GM04503 (cell line): ENCODE measurements at places on chromosomes 5 and 9.
A peak's percentile ranks its signal among the peaks of the same experiment; 100 is the strongest.

DNA sequence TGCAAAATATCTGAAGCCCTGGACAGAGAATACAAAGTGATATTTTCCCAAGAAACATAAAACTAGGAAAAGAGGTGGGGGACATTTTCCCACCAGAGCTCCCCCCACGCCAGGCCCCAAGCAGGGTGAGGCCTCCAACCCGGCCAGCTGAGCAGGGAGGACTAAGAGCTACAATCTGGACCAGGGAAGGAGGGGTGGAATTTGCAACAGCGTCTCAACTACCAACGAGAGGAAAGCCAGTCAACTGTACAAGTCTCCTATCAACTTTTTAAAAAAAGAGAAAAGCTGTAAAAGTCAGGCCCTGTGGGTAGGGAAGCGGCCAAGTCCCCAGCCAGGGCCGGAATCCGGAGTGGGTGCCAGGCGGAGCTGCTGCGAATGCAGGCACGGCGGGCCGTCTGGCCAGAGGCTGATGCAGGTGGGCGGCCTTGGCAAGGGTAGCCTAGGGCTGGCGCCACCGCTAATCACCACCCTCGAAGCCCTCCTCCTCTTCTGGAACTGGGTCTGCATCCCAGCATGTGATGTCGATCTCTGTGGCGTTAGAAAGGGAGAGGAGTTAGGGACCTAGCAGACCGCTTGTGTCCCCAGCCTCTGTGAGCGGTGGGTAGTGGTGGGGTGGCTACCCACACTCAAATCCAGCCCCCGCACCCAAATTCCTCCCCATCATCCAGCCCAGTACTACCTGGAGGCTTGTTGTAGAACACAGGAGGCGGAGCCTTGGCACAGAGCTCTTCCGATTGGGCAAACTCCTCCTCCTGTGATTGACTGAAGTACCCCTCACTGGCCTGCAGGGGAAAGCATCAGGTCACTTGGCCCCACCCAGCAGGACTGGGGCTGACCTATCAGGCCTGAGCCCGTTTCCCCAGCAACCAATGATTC lies 10.6 kb downstream of the PRR7 start:
- DNase-seq = peak; percentile 87

GRCh38 chr9:6121707-6122106 lies 93.9 kb upstream of the IL33 start:
- DNase-seq = no peak

DNA sequence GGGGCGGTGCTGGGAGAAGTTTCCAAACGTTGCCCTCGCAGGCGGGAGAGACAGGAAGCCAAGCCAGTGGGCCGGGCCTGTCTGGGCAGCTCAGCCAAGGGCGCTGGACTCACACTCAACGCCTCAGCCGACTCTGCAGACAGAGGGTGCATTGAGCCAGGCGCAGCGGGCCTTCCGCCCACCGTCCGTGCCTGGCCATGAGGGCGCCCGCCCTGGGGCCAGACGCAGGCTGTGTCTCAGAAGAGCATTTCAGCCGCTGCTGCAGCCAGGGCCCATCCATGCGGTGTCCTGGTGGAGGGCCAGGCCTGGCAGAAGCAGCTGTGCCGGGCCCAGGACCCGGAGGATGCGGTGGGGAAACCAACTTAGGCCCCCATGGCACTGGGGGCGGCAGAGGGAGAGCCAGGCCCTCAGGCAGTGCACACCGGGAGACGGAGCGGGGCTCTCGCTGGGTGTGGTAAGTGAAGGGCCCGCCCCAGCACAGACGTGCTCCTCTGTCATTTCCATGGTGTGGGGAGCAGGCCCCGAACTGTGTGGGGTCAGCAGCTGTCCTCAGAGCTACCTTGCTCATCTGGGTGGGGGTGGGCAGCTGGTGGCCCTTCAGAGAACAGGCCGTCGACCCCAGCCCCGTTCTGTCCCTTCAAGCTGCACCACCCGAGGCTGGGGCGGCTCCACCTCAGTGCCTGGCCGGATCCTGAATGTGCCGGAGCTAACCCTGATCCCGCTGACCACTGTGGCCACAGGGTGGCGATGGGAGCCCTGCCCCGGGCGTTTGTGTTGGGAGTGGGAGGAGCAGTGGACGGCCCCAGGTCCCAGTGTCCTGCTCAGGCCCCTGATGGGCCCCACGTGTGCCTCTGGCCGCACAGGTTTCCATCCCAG lies 18.0 kb downstream of the DNLZ start:
- DNase-seq = no peak

DNA sequence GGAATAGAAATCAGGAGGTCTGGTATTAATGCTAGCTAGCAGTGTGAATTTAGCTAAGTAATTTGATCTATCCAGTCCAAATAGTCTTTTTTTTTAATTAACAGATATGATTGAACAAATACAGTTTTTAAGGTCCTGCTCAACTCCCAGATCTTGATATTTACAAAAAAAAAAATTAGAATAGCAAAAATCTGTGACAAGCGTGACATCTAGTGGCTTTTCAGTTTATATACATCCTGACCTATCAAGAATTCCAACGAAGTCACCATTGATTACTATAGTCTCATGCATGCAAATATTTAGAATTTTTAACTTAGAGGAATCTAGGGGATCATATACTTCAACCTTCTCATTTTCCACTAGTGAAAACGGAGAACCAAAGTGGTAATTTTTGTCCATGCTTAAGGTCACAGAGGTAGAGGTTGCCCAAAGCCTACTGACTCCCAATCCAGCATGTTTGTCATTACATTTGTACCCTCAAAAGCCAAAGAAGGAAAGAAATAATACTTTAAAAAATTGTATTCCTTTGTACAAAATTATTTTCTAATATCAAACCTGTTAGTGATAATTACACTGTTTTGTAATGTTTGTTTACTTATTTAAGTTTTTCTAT lies 17.6 kb upstream of the TARS1 start:
- DNase-seq = no peak

GRCh38 chr9:133631111-133631510 lies 5.1 kb upstream of the DBH start:
- DNase-seq = no peak

DNA sequence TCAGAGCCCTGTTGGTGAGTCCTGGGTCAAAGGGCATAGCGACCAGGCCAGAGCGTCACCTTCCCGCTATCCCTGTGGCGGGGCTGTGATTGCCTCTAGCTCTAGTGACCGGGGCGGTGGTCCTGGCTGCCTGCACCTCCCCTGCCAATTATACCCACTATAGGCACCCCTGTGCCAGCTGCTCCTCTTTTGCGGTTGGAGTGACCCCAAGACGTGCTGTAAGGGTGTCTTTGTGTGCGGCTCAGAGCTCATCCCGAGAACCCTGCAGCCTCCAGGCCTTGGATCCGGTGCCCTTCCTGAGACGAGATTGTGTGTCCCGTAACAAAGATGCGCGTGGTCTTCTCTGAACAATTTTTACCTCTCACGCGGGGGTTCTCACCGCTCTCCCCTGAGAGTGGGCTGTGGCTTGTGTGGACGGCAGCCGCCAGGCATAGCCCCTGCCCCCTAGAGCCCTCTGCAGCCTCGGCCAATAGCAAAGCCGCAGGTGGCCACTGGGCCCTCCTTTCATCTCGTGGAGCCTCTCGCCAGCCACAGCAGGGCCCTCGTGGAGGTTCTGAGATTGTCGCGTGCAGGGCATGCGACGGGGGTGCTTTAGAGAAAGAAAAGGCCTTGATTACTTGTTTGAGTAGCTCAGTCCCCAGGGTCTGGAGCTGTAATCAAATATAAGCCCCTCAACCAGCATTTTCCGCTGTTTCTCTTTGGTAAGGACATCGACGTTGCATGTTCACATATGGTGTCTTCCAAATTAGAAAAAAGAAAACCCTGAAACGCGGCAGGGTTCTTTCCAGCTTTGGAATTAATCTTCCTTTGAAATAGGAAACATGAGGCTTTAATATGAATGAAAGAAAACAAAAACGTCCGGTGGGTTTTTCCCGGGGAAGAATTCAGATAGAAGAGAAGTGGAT lies 10.7 kb downstream of the NKD2 start:
- DNase-seq = no peak

- no peak for DNase-seq
These were observed 10.2 kb downstream of the LECT2 start for GRCh38 chr5:135944564-135944963.

GRCh38 chr9:4413856-4414255 lies 76.4 kb upstream of the SLC1A1 start:
- no peak for DNase-seq

DNA sequence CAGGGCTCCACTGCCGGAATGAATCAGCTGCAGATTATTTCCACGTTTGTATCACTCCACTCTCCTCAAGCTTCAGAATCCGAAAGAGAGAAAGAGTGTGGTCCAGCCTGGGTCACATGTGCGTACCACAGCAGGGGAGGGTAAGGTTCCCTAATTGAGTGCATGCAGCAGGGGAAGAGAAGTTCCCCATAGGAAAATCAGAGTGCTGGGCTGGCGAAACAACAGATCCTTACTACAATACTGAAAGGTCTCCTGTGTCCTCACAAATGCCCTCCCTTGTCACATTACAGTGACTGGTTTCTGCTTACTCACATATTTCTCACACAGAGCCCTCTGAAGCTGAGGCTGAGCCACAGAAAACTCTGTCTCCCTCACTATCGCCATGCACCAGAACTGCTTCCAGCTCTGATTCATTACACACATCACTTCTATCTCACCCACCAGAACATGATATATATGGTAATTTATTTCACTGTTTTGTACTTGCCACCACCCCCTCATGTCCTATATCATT lies 532.2 kb upstream of the TUSC1 start:
- no peak for DNase-seq

GRCh38 chr9:133634081-133634691 lies 2.0 kb upstream of the DBH start:
- no peak for DNase-seq

GRCh38 chr5:1118231-1118698 lies 6.4 kb upstream of the SLC12A7 start:
- no peak for DNase-seq

DNA sequence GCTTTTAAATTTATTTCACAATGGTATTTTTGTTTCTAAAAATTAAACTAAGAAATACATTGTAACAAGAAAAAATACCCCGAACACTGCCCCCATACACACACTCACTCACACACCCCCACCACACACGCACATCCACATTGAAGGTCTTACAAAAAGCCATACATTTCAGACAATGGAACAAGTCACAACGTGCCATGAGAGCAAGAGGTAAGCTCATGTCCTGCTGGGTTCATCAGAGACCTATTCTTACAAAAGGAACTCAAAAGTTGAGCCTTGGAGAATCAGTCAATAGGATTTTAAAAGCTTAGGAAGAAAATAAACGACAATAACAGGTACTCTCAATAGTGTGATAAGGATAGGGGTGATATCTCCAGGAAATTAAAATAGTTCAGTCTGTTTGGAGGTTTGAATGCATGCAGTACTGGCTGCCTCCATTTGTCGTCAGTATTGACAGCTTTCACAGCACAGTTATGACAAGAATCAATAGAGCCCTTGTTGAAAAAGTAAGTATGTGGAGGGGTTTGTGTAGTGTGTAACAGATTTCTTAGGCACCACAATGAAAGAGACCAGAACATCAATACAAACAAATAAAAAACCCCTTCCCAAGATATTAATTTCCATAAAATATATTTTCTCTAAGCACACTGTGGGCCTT lies 1826.2 kb upstream of the CDH6 start:
- no peak for DNase-seq

DNA sequence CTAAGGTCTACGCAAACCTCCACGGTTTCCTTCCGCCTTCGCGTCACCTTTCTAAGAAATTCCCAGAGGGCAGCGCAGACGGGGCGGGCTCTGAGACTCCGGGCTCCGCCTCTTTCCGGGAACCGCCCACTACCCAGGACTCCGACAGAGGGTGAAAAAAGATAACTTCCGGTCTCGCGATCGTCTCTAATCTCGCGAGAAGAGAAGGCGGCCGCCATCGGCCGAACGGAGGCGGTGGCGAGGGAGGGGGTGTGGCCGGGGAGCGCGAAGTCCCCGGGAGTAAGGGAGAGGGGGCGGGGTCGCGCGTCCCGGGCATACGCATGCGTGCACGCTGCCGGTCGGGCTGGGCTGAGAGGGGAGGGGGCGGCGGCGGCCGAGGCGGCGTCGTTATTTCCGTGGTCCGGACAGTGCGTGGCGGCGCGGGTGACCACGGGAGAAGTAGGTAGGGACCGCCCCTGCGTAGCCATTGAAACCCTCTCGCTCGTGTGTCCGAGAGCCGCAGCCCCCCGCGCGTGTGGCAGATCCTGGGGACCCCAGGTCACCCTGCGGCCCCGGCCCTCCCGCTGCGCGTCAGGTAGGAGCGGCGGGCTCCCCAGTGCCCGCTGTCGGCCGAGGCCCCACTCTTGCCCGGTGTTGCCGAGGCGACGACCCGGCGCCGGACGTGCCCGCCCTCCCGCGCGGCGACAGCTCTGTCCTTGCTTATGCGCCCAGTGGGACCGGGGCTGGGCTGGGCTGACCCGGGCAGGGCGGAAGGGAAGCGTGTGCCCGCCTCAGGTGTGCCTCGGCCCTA lies at the start of gene NAA35:
Gene NAA35, plus strand, starts transcription at position 315 of the 790 bp plus-strand sequence. CDS start 1,014 bp downstream, outside the sequence.
- DNase-seq = peak; percentile 86
